Upper lobe of left lung (tissue), 6 donors: ENCODE measurements at places on chromosomes 16 and 17.

DNA sequence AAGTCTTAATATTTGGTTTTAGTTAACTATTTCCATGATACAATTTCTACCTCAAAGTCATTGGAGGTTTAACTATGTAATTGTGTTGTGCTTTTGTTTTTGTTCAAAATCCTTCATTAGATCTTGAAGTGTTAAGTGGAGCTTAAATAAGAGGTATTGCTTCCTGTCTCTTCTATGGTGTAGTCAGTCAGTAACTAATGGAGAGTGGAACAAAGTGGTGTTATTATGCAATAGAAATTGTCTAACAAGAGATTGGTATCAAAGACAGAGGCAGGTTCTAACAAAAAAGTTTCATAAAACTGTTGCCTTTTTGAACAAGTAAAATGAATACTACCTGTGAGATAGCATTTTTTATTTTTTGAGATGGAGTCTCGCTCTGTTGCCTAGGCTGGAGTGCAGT, 45.2 kb downstream of the GRB7 start:
- no peak for DNase-seq

DNA sequence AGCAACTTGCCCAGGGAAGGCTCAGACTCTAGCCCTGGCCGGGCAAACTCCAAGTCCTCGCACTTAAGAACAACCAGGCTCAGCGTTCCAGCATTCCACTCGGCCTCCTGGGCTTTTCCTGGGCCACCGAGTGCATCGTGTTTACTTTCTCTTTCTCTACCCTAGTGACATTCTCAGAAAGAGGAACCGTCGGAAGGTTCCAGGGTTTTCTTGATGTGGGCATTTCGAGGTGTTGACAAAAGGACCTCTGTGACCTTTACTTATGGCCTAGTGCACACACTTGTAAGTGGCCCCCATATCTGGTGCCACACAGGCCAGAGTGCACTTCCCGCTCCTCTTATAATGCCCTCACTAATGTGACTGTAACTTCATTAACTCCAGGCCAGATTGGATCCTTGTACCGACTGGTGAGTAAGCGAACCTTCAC, 3.1 kb upstream of the BANP start:
- DNase-seq = no peak

GRCh38 chr16:50888486-50889261, 146.8 kb downstream of the CYLD start:
- no peak for DNase-seq

DNA sequence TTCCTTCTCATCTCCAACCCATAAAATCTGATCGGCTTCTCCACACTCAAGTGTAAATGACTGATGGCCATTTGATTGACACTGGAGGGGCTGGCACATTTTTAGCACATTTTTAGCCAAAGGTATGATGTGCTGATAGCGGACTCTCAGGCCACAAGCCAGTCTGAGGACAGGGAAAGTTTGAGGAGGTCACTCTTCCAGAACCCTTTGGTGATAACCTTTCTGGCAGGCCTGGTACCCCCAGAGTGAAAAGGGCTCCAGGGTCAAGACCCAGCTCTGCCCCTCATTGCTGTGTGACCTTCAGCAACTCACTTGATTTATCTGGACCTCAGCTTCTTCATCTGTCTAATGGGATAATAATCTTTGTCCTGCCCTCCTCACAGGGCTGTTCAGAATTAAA, 1.7 kb upstream of the NLRC5 start:
- DNase-seq = no peak

DNA sequence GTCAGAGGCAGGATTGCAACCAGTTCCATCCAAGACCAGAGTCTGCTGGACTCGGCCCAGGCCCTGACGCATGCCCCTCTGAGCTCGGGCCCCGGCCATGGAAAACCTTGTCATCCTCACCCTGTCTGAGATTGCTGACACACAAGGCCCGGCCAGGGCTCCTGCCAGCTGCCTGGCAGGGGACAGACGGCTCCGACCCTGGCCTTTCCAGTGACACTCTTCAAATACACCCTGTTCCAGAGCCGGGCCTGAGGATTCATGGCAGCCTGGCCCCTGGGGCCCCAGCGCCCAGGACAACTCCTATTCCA, 3.2 kb upstream of the PABPN1L start:
- DNase-seq = no peak

- no peak for DNase-seq
Measured at GRCh38 chr17:6374761-6375312, 60.1 kb downstream of the AIPL1 start.

- DNase-seq = no peak
Measured at GRCh38 chr16:896261-897199, 74.3 kb downstream of the LMF1 start.

DNA sequence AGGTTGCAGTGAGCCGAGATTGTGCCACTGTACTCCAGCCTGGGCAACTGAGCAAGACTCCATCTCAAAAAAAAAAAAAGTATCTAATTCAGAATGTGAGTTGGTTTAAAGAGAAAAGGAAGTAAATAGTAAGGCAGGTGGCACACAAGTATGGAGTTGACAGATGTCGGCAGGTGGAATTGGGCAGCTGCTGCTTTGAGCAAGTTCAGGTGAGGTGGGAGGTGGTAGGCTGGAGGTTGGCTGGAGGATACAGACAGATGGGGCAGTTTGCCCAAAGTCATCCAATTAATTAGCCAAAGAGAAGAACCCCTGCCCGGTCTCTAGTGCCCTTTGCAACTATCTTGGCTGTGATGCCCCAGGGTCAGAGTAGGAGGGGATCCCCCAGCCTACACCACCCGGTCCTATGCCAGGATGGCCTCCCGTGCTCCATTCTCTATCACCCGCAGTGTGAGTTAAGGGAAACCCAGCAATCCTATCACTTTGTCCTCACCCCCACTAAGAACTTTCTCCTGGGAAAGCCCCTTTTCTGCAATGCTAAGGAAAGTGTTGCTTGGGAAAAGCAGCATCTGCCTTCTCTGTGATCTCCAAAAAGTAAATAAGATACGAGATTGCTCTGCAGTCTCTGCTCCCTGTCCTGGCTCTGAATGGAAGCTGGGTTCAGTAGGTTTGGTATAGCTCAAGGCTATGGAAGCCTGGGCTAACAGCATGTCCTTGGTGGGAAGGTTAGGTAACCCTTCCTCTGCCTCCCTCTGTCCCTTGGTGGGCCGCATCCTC, 32.2 kb downstream of the SLC12A3 start:
- no peak for DNase-seq

GRCh38 chr17:4944554-4945175, 3.7 kb downstream of the PFN1 start:
- DNase-seq = no peak

- no peak for DNase-seq
Measured at GRCh38 chr16:2008631-2009163, 924 bp downstream of the ZNF598 start.

GRCh38 chr16:3256146-3256865, at the start of gene MEFV:
Gene MEFV (minus strand): TSS chr16:3256633. CDS start chr16:3256587, 46 bp downstream.
- peak; percentile 61 for DNase-seq

DNA sequence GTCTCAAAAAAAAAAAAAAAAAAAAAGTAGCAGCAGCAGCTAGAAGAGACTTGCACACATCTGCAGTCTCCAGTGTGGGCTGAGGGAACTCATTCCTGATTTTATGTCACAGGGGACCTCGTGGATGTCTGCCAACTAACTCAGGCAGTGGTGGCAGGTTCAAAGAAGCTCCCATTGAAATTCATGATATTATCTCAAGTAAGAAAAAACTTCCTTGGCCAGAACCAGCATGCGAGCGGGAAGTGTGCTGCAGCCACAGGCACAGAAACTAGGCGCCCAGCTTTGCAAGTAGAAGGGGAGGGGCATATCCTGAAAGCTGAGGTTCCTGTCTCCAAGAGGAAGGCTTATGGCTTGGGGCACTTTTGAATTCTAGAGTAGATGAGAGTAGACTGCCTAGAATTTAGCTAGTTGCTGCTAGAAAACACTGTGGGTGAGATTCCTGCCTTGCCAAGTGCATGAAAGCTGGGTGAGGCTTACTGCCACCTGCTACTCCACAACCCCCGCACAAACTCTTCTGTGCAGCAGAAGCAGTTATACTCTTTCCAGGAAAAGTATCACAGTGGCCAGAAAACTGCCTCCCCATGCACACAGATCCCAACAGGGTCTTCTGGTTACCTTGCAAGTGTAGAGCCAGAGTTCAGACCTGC, 603.8 kb upstream of the CA10 start:
- DNase-seq = no peak

GRCh38 chr16:55471448-55472097, 7.4 kb upstream of the MMP2 start:
- no peak for DNase-seq
